Lung (tissue), 17 donors: ENCODE measurements at places on chromosomes 1 and 21. TPM values are rescaled to one million over a fixed set of nuclear protein-coding genes. Genes with fewer than 3 reads are reported as not detected.

Gene GJA5
- 7.7 TPM for polyA plus RNA-seq

DNA sequence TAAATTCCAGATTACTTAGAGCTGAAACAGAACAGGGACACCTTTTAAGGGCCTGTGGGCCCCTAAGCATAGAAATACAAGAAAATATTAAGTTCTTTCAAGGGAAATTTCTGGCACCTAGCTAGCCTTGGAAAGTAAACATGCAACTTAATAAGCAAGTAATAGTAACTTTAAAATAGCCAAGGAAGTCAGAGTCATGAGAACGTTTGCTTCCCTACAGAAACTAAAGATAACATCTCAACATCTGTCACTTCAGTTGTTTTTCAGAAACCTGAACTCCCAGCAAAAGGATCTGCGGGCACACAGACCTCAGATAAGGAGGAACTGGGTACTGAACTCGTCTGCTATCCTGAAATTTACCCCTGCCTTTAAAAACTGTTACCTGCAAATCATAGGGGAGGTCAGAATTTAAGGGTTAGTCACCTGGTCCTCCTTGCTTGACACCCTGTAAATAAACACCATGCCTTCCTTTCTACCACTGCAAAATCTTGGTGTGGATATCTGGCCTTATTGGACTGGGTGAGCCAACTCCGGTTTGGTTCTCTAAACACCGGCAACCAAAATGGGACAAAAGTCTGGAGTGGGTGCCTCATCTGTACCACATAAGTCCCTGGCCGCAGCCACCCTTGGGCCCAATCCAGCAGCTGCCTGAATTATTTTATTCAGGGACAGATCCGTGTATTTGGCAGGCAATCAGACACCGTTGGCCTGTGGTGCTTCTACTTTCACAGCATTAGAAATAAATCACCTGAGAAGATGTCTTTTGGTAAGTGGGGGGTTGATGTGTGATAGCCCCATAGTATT, 27.9 kb downstream of the NRDC start:
- DNase-seq = no peak

DNA sequence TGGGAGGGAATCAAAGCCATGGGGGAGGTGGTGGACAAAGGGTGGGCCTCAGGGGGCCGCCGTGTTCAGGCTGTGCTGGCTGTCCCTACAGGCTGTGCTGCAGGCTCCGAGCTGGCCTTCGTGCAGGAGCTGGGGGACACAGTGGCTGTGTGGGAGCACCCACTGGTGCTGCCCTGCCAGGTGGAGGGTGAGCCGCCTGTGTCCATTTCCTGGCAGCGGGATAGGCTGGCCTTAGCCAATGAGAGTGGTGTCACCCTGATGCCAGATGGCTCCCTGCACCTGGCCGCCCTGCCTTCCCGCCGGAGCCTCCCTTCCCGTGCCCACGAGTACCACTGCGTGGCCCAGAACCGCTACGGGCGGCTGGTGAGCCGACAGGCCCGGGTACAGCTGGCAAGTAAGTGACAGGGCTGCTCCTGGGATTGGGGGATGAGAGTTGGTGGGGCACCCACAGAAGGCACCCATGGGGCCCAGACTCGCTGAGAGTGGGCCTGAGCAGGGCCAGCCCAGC, 20.2 kb downstream of the SLC27A3 start:
- no peak for DNase-seq

- DNase-seq = peak; percentile 21
These were observed 129.5 kb downstream of the TENT5C start for GRCh38 chr1:117735045-117735992.

Gene IGSF21
- 1.0 TPM for polyA plus RNA-seq

GRCh38 chr1:8903908-8904650, 25.6 kb upstream of the ENO1 start:
- peak; percentile 49 for DNase-seq

GRCh38 chr1:156477526-156478249, 22.9 kb downstream of the MEF2D start:
- DNase-seq = no peak

Gene HLX
- polyA plus RNA-seq = 30.5 TPM

DNA sequence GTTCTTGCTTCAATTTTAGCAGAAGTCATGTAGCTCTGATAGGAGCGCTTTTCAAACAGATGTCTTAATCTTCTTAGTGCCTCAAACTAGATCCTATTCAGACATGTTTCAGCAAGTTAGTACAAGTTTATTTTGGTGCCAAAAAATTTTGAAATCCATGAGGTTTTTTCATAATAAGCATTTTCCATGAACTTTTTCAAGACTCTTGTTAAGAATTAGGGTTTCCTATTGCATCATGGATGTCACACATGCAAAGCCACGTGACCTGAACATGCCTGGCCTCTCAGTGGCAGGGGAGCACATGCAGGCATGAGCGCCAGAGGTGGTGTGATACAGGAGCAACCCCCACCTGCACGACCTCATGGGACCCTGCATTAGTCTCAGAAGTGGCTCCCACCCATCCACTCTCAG, 67.6 kb downstream of the POFUT2 start:
- DNase-seq = peak; percentile 87

DNA sequence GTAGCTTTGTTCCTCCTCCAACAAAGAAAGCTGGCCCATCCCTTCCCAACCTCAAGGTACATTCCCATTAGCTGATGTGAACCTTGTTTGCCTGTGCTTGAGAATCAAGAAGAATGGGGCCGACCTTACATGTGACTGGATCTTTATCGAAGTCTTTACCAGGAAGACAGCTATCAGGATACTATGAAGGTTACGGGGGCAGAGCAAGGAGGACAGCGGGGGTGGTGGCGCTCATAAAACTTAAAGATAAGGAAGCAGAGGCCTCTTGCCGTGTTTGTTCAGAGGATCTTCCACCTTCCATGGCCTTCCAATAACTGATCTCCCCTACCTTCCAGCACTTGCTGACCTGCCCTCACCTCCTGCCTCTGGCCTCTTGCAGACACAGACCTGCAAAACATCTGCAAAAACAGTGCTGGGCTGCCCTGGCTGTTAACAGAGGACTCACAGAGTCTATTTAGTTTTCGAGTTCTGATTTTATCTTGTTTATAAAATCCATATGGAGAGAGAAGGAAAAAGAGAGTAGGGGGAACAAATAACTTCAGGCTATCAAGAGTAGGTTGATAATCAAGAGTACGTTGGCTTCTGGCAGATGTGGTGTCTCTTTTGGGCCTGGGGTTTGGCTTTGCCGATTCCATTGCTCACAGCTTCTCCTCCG, 198.0 kb downstream of the HUNK start:
- no peak for DNase-seq

DNA sequence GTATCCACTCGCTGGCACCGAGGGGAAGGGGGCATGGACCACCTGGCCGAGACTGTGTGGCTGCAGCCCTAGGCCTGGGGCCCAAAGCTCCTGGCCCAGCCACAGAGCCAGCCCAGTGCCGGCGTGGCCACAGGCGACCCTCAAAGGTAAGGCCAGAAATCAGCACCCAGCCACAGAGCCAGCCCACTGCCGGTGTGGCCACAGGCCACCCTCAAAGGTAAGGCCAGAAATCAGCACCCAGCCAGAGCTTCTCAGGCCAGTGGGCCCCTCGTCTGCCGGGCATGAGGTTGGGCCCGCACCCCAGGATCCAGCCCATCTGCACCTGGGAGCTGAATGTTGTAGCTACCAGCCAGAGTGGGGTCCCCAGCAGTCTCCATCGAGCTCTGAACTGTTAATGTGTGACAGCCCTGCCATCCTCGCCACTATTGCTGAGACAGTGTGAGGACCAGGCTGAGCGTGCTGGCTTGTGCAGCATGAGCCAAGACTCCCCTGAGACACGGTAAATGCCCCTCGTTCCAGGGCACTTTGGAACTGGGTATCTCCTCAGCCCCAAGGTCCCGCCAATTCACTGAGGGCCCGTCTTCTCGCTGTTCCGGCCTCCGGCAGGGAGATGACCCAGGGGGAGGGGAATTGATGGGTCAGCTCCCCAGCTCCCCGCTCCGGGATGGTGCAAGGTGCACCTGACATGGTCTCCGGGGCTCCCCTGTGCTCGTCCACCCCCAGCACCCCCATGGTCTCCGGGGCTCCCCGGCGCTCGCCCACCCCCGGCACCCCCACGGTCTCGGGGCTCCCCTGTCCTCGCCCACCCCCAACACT, 4.7 kb upstream of the FTCD start:
- no peak for DNase-seq

Gene ECE1
- 104 TPM for polyA plus RNA-seq

Gene CYP4B1
- 180 TPM for polyA plus RNA-seq

GRCh38 chr1:204207136-204207616, 6.6 kb downstream of the GOLT1A start:
- peak; percentile 52 for DNase-seq

- DNase-seq = peak; percentile 15
These were observed 57.9 kb upstream of the KCNE2 start for GRCh38 chr21:34305605-34306604.

DNA sequence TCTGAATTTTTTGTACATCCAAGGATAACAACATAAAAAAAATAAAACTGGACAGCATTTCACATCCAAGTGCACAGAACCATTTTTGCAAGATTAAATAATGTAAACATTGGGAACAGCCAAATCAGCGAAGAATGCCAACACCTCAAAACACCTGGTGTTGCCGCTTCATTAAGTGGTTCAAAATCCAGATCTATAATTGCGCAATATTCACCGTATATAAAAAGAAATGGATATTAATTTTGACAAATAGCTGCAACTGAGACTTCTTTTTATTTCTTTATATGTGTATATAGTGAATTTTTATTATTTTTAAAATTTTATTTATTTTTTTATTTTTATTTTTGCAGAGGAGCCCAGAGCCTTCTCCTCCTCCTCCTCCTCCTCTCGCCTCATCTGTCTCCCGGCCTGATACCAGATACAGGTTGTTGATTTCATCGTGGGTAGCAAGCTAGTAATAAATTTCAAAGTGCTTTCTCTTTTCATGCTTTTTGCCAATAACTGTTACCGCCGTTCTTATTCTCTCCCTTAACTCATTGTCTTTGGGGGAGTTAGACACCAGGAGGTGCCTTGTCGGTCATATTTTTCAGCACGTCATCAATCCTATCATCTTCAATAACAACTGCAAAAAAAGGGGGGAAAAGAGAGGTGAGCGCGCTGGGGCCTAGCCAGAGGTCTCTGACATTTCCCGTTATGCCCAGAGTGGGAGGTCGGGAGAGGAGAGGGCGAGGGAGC, 2.7 kb downstream of the CAMK2N1 start:
- peak; percentile 44 for DNase-seq

Gene SMCP
- not detected for polyA plus RNA-seq

DNA sequence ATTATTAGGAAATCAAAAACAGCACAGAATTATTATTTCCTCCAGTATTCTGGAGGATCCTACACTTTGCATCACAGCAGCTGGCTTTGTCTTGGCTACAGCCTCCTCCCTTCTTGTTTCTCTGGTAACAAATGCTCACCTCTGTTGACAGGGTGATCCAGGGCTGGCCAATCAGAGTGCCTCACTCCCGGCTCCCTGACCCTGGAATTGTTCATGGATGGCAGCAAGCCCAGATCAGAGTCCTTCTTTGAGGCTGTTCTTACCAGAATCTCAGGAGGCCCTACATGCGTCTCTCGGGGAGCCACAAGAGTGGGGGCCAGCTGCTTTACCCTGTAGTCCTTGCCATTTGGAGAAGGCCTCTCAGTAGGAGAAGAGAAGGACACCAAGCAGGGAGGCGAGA, 48.4 kb upstream of the IGSF5 start:
- DNase-seq = peak; percentile 65

- peak; percentile 17 for DNase-seq
These were observed at the start of gene TMEM79 for GRCh38 chr1:156284112-156284511. TSS of gene TMEM79 (plus strand) at chr1:156284325. CDS start at chr1:156285227, 902 bp downstream.

Gene CRYBG2
- 1.5 TPM for polyA plus RNA-seq
